ENCODE measurements at places on chromosomes 7 and 10.

DNA sequence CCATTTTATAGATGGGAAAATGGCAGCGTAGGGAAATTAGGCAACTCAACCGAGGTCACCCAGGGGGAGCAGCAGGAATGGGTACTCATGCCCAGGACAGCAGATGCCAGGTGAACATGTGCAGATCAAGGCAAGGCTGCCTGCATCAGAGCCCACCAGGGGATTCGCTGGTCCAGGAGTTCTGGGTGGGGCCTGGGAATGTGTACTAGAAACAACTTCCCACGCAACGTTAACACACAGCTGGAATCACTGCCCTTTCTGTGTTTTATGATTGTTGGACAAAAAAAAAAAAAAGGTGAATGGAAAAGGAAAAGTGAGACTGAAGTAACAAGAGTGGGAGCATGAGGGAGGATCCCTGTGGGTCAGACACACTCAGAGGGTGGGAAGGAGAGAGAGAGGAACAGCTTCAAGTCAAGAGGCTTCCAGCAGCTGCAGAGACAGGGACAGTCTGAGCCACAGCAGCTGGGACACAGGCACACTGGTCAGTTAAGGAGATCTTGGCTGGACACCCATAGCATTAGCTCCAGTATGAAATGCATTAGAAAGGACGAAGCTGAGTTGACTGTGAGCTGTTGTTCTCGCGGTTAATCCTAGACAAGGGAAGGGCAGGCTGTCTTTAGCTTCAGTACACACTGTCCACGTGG is 187.9 kb upstream of the INHBA start:
- DNase-seq, result no peak

- no peak for DNase-seq
These were observed 257.3 kb downstream of the SDK1 start for GRCh38 chr7:3558400-3558799.

DNA sequence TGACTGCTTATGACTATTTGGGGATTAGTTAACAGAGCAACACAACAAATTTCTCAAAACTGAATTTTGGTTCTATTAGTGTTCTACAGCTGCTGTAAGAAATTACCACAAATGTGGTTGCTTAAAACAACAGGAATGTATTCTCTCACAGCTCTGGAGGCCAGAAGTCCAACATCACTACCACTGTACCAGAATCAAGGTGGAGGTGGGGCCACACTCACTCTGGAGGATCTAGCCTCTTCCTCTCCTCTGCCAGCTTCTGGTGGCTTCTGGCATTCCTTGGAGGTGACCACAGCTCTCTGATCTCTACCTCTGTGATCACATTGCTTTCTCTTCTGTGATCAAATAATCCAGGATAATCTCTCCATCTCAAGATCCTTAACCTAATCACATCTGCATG is 194.7 kb upstream of the BMPER start:
- no peak for DNase-seq

DNA sequence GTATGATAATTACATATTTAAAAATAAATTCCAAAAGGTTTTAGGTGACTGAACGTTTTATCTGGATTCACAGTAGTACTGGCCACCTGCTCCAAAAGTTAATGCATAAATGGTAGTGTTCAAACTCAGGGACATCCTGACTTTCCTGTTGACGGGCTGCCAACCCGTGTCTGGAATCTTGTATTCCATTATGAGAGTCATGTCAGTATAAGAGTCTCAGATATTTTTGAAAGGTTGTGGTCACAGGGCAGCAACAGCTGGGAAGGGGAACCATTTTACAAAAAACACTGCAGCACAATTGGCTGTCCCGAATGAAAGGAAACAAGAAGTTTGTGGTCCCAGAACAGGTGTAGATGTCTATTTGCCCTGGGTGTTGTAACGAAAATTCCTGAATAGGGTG is 2.8 kb downstream of the TDRD1 start:
- DNase-seq, result no peak

GRCh38 chr10:128018236-128018635 is 108.0 kb downstream of the MKI67 start:
- DNase-seq, result no peak

DNA sequence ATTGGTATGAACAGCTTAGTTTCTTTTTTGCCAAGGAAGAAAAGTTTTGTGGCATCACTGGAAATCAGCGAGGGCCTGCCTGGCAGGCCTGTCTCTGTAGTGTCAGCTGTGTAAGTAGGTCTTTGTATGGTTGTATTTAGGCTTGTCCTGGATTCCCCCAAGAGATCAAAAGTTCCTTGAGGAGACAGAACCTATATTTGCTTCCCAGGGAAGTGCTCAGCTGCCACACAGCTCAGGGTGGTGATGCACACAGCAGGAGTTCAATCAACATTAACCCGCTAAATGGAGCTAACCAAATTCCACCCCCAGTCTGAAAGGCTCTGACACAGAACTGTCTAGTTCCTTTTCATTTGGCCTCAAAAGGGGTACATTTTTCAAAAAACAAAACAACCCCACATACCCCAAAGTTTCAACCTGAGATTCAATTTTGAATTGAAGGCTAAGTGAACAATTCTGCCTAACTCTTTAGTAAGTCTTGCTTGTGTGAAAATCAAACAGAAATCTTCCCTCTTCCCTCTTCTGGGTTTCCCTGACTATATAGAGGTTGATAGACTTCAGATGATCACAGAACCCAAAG is 124.4 kb downstream of the CLEC2L start:
- DNase-seq, result no peak

- DNase-seq, result no peak
These were observed 93.2 kb downstream of the UNCX start for GRCh38 chr7:1325646-1326510.

DNA sequence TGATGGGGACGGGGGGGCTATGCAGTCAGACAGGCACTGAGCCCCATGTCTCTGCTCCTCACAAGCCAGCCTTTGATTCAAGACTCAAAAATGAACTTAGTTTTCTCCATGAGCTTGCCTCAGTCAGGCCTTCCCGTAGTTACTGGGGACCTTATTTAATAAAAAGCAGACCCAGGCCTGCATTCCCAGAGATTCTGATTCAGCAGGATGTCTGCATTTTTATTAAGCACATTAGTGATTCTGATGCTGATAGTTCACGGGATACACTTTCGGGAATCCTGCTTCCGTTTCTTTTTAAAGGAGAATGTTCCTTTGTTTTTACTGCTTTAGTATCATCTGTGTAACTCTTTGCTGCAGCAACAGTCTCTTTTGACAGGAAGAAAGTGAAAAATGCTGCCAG is 28.3 kb upstream of the PLPP4 start:
- DNase-seq, result no peak

DNA sequence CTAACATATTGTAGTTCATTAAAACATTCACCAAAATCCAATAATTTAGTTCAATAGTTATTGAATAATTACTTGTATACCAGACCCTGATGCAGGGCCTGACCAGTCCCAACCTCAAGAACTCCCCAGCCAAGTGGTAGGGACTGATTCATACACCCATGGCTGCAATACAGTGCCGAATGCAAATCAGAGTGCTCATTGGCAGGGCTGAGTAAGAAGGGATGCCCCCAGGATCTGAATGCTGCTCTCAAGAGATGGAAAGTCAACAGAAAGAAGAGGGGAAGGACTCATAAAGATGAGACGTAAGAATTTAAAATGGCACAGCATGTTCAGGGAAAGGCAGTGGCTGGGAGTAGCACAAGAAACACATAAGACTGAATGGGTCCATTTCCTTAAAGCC is 29.9 kb downstream of the ZNF438 start:
- DNase-seq, result no peak

GRCh38 chr10:72308320-72308987 is 34.7 kb downstream of the DDIT4 start:
- DNase-seq, result no peak

GRCh38 chr10:101146392-101147251 is 15.5 kb downstream of the TLX1 start:
- DNase-seq, result no peak

- DNase-seq, result no peak
These were observed 110.1 kb upstream of the KIF5B start for GRCh38 chr10:32166365-32166764.

GRCh38 chr10:74151879-74152722 is 1.1 kb downstream of the ADK start:
- DNase-seq, result no peak

DNA sequence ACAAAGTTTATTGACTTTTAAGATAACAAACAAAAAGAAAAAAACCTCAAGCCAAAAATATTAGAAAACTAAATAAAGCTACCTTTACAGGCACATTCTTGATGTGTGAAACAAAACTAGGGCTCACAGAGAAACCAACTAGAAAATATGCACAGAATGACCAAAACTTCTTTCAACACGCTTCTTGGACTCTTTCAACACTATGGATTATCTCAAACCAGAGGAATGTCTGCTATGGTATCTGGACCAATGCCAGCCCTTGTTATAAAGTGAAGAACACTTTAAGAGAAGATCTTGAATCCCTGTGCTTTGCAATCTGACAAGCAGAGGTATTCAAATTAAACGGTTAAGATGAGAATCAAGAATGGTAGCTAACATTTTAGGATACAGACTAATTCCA is 76.6 kb downstream of the DNAJC1 start:
- DNase-seq, result no peak

DNA sequence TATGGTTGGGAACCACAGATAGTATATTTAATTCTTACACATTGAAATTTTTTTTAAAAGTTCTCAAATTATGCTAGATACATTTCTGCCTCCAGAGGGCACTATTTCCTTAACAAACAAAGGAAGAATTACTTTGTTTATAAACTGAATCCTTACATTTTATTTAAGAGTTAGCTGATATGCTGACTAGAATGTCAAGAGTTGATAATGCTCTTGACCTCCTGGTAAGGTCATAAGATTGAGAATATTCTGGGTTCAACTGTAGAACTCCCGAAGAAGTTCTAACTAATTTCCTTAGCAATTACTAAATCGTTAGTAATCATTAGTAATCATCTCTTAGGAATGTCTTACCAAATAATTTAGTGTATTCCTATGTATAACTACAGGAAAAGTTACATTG is 95.3 kb upstream of the CYP26C1 start:
- no peak for DNase-seq

DNA sequence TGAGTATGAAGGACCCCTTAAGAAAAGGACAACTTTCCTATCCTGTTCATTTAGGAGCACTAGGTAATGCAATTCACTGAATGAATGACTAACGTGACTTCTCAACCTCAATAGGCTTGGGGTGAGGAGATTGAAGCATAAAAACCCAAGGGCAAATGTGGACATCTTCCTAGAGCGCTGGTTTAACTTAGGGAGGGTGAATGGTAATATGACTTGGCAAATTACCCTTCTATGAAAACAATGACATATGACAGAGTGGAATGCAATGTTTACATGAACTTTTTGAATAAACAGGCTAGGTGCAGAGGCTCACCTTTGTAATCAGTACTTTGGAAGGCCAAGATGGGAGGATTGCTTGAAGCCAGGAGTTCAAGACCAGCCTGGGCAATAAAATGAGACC is 83.9 kb upstream of the ANK3 start:
- DNase-seq, result no peak

GRCh38 chr10:65270969-65271368 is 1654.9 kb upstream of the LRRTM3 start:
- DNase-seq, result no peak

DNA sequence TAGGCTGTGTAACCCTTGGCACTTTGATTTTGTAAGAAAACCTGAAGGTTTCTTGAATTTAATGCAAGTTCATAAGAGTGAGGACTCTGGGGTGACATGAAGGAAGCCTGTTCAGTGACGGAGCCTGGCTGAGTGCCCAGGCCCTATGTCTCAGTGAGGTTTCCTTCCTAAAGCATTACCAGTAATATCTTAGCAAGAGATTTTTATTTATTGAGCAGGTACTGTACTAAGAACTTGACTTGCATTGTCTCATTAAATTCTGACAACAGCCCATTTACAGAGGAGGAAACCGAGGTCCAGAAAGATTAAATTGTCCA is 197.2 kb downstream of the HECW1 start:
- DNase-seq, result no peak

DNA sequence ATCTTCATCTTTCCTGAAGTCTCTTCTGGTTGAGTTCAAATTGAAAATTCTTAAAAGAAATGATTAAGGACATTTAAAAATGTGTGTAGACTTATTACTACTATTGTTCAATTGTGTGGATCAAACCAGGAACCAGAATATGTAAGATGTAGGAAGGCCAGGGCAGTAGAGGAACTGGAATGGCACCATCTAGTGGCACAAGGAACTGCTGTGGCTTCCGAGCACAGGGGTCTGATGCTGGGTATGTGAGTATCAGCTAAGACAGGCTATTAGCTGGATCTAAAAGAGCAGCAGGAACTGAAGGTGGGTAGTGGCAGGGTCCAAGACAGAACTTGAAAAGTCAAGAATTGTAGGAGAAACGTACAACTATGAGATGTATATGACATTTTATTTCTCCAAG is 247.3 kb downstream of the SEMA3A start:
- DNase-seq, result peak; percentile 17

DNA sequence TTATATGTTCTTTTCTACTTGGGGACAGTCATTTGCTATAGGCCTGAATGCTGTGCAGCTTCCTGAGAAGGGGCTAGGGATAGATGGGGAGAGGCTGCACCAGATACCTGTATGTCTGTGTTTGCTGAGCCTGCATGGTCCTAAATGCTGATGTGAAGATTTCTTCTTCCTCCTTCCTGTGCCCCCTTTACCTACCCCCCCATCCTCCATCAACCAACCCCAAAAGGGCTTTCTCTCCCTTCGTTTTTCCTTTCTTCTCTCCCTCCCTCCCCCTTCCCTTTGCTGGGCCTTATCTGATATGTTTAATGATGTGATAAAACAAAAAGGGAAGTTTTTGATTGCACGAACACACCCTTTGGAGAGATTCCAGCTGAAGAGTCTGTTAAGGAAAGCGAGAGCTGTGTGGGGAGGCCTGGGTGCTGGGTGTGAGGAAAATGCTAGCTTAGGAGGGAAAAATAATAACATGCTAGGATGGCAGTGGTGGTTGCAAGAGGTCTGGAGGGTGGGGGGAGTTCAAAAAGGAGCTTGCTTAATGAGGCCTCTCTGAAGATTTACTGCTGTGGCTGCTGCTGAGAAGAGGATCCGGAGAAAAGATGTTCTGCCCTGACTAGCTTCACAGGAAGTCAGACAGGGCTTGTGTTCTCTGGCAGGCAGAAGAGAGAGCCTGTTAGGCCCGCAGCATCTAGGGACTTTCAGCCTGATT is 101.8 kb downstream of the SAMD9 start:
- no peak for DNase-seq

DNA sequence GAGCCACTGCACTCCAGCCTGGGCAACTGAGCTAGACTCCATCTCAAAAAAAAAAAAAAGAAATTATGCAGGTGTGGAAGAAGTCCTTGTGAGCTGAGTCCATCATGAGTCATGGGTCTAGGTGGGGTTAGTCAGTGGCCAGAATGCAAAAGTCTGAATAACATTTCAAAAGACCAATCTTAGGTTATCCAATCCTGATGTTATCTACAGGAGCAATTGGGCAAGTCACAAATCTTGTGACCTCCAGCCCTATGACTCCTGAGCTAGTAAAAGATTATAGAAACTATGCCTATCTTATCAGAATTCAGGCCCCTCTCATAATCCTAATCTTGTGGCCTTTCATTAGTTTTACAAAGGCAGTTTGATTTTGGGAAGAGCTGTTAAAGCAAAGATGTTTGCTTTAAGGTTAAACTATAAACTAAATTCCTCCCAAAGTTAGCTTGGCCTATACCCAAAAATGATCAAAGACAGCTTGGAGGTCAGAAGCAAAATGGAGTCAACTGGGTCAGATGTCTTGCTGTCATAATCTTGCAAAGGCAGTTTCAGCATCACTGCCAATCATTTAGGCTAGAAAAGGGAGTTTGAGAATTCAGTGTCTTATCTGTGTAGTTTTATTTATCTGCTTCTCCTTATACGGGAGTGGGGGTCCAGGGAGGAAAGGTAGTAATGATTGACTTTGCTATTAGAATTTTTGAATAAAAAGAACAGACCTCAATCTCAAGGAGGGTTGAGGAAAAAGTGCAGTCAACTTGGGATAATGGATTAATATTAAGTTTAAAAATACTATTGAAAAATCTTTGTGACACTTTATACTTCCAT is 71.2 kb upstream of the TRIM24 start:
- no peak for DNase-seq
